ENCODE measurements at places on chromosomes 6 and 20.

- DNase-seq: peak; percentile 43
Observed at GRCh38 chr6:32845384-32845884, 1.6 kb upstream of the PSMB8 start.

GRCh38 chr20:31894980-31895675 is 24.7 kb downstream of the TTLL9 start:
- DNase-seq: peak; percentile 84

DNA sequence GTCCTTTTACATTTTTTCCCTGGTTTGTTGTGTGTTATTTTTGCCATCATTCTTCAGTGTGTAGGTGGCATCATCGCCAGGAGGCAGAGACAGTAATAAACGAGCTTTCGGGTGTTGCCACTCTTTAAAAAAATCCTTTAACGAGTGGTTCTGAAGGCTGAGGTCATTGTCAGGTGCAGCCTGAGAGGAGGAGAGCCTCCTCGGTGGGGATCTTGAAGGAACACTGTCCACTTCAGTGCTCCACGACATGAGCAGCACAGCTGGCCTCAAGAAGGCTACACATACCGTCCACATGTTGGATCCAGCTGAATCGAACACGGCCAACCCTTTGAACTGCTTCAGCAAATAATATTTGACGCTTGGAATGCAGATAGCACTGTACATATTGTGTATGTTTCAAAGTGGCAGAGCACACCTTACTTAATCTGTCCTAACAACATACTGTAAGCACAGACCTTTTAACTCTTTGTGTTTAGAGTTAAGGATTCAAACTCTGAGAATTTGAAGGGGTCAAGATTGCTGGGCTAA is 48.0 kb upstream of the FOXQ1 start:
- no peak for DNase-seq

DNA sequence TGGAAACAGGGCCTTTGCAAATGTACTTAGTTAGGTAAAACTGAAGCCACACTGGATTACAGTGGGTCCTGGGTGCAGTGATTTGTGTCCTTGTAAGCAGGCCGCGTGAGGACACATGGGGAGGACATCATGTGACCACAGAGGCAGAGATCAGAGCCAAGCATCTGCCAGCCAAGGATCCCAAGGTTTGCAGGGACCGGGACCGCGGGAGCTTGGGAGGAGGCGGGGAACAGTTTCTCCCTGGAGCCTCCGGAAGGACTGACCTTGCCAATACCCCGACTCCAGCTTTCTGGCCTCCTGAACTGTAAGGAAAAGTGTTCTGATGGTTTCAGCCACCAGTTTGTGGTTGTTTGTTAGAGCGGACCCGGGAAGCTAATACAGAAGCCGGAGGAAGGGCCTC is 500.9 kb downstream of the PREX1 start:
- no peak for DNase-seq

- peak; percentile 39 for DNase-seq
Observed at GRCh38 chr6:158808941-158809678, 10.1 kb downstream of the EZR start.

- DNase-seq: no peak
Observed at GRCh38 chr20:48159145-48160008, 374.1 kb upstream of the SULF2 start.

DNA sequence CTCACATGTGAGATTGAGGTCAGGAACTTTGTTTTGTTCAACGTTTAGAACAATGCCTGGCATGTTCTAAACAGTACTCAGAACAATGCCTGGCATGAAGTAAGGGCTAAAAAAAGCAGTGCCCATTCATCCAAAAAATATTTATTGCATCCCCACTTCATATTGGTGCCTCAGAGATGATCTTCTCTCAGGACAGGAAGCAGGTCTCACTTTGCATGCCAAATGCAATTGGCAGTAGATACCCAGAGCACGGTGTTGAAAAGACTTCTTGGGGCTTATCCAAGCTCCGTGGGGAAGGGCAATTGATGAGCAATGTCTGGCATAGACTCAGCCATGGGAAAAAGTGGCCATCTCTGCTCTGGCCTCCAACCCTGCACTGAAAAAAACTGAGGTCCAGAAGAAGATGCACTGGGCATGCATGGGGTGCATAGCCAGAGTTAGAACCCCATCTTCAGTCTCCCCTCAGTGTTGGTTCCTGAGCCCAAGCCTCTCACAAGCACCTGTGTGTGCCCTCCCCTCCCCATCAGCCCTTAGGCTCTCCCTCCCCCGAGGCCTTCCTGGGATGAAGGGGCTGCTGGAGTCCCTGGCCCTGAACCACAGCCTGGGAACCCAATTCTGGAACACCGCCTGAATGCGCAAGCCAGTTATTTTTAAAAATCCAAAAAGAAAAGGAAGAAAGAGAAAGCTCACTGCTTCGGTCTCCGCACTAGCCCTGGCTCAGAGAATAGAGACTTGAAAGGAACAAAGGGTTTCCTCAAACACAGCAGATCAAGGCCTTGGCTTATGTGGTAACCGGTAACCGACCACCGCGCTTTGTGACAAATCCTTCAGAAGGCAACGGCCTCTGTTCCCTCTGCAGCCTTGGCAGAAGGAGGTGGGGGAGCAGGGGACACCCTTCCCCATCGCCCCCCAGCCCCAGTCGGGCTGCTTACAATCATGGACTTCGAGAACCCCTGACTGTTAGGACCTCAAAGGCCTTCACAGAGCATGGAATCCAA is 78.5 kb upstream of the SIRPA start:
- no peak for DNase-seq

DNA sequence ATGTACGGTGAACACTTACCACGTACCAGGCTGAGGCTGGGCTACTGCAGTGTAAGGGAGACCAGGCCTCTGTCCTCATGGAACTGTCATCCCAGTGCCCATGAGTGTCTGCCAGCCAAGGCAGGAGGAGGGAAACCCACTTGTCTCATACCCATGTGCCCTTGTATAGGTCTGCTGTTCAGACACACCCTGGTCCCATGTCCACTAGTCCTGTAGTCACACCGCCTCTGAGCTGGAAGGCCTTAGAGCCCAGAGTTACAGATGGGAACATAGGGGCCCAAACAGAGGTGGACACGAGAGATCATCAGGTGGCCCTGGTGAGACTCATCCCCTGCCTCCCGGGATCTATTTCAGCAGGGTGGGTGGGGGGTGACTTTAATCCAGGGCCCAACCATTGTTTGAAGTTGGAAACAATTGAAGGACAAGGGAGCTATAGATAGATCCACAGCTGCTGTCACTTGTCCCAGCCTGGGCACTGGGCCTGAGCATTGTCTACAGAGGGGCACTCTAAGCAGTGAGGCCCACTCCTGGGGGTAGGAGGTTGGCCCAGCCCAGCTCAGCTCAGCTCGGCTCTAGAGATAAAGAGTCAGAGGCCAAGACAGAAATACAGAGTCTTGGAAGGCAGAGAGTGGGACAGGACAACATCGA is 14.6 kb downstream of the MYH7B start:
- DNase-seq: no peak

DNA sequence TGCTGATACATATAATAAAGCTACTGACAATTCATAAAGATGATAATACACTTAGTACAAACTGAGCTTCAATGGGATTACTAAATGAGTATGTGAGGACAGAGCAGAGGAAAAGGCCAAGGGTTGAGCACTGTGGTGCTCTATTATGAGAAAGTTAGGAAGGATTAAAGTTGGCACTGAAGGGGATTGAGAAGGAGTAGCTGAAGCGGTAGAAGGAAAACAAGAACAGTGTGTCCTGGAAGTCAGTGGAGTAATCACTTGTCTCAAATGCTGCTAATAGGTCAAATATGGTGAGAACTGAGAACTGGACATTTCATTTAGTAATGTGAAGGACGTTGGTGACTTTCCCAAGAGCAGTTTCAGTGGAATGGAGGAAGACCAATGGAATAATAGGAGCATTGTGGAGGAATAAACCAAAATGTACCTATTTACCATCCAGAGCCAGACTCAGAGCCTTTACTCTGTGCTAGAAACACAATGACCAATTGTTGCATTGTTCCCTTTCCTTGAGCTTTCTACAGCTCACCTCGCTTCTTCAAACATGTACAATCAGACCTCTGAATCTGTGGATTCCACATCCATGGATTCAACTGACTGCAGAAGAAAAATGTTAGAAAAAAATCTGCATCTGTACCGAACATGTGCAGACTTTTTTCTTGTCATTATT is 255.9 kb downstream of the LAMA2 start:
- no peak for DNase-seq

DNA sequence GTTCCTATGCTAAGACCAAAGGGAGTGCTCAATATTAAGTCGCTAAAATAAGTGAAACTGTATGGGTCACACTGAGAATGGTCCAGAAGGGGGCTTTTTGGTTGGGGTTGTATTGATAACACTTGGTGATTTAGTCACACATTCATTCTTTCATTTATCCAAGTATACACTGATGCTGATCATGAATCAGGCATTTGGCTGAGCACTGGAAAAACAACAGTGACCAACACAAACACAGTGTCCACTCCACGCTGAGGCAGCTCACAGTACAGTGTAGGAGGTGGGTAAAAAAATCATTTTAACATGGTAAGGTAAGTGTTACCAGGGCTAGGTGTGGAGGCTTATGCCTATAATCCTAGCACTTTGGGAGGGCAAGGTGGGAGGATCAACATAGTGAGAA is 9.2 kb upstream of the FAM83C start:
- no peak for DNase-seq

- DNase-seq: no peak
Observed at GRCh38 chr6:42133926-42134325, 8.5 kb downstream of the C6orf132 start.

- no peak for DNase-seq
Observed at GRCh38 chr6:108589244-108589791, 28.6 kb downstream of the FOXO3 start.

GRCh38 chr6:107489636-107490565 is at the start of gene SOBP:
TSS of gene SOBP (plus strand) at chr6:107490117. CDS start at chr6:107490617, 500 bp downstream.
- peak; percentile 45 for DNase-seq

- DNase-seq: peak; percentile 89
Observed at GRCh38 chr6:73309785-73310502, 44.1 kb downstream of the DPPA5 start.

GRCh38 chr20:64142590-64142989 is 21.7 kb upstream of the MYT1 start:
- no peak for DNase-seq

- no peak for DNase-seq
Observed at GRCh38 chr6:169839493-169839892, 88.1 kb downstream of the ERMARD start.

DNA sequence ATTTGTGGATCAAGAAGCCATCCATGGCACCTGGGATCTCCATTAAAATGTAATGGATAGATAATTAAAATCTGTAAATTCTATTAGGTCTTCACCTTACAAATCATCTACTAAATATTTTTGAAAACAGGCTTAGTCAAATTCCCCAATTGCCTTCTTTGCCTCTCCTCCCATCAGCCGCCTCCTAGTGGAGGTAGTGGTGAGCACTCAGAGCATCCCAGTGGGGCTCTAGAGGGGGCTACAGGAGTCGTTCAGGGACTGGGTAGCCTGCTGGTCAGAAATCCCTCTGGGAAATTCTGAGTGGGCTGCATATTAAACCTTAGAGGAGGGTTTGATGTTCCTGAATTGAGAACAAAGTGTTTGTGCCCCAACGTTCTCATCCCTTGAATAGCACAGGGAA is 20.8 kb upstream of the PAX1 start:
- no peak for DNase-seq

- no peak for DNase-seq
Observed at GRCh38 chr6:128848212-128848935, 34.6 kb upstream of the LAMA2 start.

DNA sequence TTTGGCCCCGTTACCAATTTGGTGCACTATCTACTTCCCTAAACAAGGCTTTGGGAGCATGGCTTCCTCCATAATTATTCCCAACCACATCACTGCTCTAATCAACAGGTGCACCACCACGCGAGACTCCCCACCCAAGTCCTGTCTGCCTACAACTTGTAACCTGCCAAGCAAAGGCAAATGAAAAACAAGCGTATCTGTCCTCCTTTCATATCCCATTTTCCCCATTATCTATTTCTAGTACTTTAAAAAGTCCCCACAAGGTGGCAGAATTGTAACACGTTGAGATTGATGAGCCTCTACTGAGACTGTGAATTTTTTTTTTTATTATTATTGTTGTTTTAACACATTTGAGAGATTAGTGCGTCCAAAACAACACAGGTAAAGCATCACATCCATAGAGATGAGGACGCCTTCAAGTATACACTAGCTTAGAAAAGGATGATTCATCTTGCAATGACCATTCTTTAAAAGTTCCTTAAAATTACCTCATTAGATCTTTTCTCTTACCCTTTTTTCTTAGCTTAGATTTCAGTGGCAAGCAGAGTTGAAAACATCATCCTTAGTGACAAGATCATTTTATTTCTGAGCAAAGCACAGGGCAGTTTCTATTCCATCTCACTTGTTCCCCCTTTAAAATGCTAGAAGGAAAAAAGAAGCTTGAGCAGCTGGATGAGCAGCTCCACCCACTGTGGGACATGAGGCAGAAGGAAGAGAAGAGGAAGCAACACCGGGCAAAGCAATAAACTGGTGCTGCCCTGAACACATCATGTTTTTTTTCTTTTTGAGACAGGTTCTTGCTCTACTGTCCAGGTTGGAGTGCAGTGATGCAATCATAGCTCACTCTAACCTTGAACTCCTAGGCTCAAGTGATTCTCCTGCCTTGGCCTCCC is 210.8 kb downstream of the ARHGAP18 start:
- peak; percentile 32 for DNase-seq

GRCh38 chr6:35922139-35922554 is 1.2 kb upstream of the SRPK1 start:
- DNase-seq: no peak

DNA sequence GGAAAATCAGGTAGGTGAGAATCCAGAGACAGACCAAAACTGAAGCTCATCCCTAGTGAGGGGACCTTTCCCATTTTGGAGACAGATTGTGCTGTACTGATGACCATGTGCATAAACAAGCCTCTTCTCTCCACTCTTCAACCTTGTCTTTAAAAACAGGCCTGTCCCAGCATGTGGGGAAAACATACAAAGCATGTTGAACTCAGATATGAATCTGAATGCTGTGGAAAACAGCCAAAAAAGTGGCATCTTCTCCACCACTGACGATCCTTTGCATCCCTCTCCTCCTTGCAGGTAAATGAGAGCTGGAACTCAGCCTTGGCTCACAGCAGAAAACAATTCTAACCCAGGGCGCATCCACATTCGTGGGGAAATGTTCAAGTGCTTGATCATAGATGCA is 123.7 kb upstream of the FOXQ1 start:
- DNase-seq: no peak

GRCh38 chr20:55354720-55355119 is 650.6 kb downstream of the CBLN4 start:
- no peak for DNase-seq

- DNase-seq: no peak
Observed at GRCh38 chr6:121925534-121926255, 473.8 kb upstream of the HSF2 start.

Data from GM10248 (cell line).